ENCODE measurements at places on chromosomes 12 and 14.

DNA sequence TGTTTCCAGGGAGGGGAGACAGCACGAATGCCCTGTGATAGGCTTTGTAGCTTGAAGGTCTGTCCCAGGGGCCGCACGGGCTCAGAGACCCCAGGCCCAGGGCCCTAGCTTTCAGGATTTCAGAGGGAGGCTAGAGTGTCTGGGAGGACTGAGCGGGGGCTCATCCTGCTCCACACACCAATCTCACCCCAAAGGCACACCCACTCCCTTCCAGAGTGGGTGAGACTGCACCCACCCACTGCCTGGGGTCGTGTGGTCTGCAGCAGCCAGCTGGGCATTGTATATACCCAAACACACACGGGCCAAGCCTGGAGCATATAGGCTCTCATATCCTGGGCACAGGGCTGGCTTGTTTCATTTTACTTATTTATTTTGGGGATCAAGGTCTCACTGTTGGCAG lies 5.8 kb upstream of the SLC25A47 start:
- no peak for DNase-seq

- DNase-seq = no peak
These were observed 101.5 kb downstream of the NAV3 start for GRCh38 chr12:77932216-77932615.

GRCh38 chr14:105082703-105083102 lies 17.5 kb upstream of the GPR132 start:
- no peak for DNase-seq

GRCh38 chr12:113601656-113602263 lies 130.1 kb upstream of the LHX5 start:
- DNase-seq = no peak

- peak; percentile 9 for DNase-seq
These were observed 78.0 kb downstream of the DBX2 start for GRCh38 chr12:44972746-44973421.

GRCh38 chr12:80769553-80770140 lies 52.9 kb downstream of the MYF5 start:
- no peak for DNase-seq

GRCh38 chr14:100159094-100159864 lies at the start of gene DEGS2:
DEGS2 (minus strand) TSS chr14:100159645; CDS start chr14:100159587, 58 bp downstream.
- no peak for DNase-seq

GRCh38 chr12:6452245-6452943 lies 552 bp downstream of the TAPBPL start:
- DNase-seq = no peak

All from NCI-H446 (cell line).